ENCODE measurements at places on chromosomes 11 and 22.

DNA sequence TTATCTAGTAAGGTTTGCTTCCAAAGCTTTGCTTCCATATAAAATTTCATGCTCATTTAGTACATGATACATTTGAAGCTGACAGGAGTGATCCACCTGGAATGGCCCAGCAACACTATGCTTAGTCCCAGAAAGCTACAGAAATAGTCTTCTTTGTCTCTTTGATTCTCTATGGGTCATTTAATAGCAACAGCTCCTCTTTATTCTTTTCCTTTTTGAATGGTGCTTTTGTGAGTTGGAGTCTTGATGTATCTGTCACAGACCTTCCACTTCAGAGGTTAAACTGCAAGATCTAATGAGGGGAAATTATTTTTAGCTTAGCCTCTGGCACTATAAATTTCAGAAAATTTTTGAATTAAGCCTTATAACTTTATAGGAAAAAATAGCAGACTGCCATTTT, 509.5 kb downstream of the KCNA4 start:
- no peak for DNase-seq

GRCh38 chr11:62880231-62880802, 379 bp upstream of the SLC3A2 start:
- DNase-seq: no peak

GRCh38 chr22:49979587-49980264, 19.2 kb downstream of the PIM3 start:
- peak; percentile 41 for DNase-seq

- DNase-seq: no peak
These were observed 533.3 kb downstream of the OPCML start for GRCh38 chr11:132999031-132999430.

DNA sequence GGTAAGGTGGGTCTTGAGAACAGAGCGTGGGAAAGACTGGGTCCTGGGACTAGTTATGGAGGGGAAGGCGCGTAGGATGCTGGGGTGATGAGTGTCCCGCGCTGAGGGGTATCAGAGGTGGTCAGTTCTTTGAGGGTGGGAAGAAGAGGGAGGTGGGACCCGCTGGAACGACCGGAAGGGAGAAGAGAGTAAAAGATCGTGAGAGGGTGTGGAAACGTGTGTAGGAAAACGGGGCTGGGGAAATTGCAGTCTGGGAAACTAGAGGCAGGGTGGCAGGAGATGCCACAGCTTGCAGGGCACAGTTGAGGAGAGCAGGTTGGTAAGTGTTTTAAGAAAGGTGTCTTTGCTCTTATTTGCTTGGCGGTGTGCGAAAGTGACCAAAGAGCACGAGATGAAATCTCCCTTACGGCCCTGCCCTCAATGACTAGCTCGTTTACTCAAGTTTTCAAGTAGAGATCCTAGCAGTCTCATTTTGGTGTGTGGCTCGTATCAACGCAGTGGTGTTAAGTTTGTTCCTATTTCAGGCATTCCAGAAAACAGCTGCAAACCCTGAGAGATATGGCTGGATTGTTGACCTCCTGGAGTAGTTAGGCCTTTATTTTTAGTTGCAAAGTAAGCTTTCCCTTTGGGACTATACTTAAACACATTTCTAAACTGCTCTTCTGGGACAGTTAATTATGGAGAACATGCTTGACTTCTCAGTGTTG, 615 bp downstream of the STT3A start:
- peak; percentile 24 for DNase-seq

DNA sequence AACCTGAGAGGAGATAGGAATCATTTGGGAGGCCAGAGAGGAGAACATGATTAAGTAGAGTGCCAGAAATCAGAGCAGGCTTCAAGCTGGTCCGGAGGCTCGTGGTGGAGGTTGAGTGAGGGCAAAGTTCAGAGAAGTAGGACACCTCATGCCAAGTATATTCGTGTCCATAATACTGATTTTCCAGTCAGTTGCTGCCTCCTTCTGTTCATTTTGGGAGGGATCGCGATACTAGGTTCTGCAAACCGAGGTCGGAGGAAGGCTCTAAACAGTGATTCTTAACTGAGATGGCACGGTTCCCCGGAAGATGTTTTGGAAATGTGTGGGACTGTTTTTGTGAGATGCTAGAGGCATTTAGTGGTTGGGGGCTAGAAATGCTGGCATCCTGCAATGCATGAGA, 13.6 kb upstream of the CD3E start:
- no peak for DNase-seq

GRCh38 chr22:33873666-33874065, 46.6 kb downstream of the LARGE1 start:
- no peak for DNase-seq

DNA sequence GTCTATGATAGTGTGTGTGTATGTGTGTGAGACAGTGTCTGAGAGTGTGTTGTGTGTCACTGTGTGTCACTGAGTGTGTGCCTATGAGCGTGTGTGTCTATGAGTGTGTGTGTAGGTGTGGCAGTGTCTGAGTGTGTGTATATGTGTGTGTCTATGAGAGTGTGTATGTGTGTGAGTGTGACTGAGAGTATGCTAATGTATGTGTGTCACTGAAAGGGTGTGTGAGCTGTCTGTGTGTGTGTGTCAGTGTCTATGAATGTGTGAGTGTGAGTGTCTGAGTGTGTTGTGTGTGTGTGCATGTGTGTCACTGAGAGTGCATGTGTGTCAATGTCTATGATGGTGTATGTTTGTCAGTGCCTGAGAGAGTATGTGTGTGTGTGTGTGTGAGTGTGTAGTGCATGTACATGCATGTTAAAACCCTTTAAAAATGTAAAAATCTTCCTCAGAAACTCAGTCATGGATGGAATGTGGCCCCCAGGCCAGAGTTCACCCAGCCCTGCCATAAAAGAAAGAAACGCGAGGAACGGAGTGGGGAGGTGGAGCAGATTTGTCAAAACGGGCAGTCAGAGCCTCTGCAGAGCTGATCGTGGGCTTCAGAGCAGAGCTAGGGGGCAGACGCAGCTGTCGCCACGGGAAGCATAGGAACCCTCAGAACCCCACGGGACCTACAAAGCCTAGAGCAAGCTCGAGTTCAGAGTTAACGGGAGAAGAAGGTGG, 218.8 kb downstream of the CTTN start:
- DNase-seq: no peak

DNA sequence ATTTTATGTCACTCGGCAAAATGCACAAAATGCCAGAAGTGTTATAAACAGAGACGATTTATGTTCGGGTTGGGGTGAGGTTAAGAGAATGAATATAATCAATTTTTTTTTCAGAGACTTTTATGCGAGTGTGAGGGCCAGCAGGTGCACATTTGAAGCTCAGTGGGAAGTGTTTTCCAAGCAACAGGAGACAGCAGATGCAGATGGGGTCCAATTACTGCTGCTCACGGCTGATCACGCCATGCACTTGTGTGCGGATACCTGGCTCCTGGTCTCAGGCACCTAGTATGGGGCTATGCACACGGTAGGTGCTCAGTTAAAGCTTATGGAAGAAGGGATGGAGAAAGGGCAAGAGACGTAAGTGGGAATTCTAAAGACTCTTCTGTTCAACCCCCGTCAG, 249.1 kb downstream of the MIAT start:
- no peak for DNase-seq

DNA sequence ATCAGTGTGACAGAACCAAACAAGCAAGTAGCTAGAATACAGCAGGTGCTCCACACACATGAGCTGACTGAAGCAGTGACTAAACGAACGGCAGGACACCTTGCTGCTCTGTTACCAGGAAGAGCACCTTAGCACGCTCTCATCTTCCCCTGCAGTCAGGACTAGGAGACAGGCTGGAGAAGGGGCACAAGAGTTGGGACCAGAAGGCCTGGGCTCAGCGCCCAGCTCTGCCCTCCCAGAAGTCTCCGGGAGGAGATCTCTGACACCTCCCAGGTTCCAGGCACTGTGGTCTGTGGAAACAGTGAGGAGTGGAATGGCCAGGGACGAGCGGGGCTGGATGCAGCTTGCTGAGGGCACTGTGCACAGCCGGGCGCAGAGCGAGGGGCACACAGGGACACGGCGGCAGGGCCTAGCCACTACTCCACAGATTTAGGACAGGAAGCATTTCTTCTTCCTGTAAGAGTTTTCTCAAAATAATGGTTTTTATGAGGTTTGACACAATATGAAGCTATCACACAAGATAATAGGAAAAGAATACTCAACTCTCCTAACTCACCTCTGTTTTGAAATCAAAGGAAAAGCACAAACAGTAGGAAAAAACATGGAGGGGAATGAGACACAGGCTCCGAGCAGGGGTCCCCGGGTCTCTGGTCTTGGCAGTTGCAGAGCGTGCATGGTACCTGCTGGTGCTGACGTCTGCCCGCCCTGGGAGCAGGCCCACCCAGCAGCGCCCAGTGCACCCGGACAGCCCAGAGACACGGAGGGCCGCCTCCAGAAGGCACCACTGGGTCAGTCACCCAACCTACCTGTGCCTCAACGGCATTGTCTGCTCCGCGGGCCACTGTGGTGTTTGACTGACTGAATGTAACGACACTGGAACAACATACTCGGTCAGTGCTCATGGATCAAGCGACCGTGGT, 67.6 kb downstream of the NCAPD3 start:
- no peak for DNase-seq

GRCh38 chr11:10666556-10667520, 26.7 kb downstream of the IRAG1 start:
- no peak for DNase-seq

- no peak for DNase-seq
These were observed 741.7 kb downstream of the NELL1 start for GRCh38 chr11:21411104-21411503.

GRCh38 chr11:18986744-18987143, 47.5 kb upstream of the MRGPRX1 start:
- DNase-seq: no peak

GRCh38 chr11:111932611-111932950, 4.6 kb upstream of the DIXDC1 start:
- no peak for DNase-seq

- no peak for DNase-seq
These were observed 14.5 kb downstream of the LRRC32 start for GRCh38 chr11:76656050-76656531.

DNA sequence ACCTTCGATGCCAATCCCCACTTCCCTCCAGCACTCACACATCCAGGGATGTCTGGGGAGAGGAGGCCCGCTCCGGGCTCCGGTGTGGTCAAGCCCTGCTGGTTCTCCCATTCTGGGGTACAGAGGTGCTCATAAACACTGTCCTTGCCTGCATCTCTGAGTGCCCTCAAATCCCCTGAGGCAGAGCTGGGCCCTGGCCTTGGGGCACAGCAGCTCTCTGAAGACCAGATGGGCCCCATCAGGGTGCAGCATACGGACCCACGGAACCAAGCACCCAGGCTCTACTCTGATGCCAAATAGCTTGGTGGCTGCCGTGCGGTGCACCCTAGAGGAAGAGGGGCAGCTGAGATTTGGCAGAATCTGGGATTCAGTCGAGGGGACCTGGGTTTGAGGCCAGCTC, 35.7 kb upstream of the NNMT start:
- DNase-seq: no peak

- DNase-seq: no peak
These were observed 70.8 kb downstream of the CDKN1C start for GRCh38 chr11:2814751-2815150.

GRCh38 chr11:61158691-61159381, 2.4 kb downstream of the VPS37C start:
- no peak for DNase-seq

DNA sequence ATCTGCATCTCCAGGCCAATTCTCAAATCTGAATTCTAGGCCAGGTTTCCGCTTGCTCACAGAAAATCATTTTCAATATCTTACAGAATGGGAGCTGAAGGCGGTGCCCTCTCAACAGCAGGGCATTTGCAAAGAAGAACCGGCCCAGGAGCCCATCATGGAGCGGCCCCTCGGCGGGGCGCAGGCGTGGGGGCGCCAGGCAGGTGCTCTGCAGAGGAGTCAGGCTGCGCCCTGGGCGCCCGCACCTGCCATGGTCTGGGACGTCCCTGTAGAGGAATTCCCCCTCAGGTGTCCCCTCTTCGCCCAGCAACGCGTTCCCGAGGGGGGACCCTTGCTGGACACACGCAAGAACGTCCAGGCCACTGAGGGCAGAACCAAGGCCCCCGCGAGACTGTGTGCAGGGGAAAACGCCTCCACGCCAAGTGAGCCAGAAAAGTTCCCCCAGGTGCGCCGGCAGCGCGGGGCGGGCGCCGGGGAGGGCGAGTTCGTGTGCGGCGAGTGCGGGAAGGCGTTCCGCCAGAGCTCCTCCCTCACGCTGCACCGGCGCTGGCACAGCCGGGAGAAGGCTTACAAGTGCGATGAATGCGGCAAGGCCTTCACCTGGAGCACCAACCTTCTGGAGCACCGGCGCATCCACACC, 11.5 kb downstream of the ZNF74 start:
- no peak for DNase-seq

DNA sequence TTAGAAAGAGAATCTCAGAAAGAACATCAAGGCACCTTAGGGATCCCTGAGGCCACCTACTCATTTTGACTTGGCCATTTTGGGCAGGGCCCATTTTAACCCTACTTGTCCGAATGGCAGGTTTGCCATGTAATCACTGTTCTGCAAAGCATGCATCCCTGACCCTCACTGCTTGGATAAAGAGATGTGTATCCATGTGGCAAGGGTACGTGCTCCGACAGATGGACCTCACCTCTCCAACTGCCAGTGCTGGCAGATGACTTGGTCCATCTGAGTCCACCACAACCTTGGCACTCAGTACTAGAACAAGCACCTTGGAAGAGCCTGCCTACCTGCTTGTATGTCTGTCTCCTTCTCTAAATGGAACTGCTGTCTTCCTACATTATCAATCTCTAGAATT, 139.4 kb downstream of the SPATA19 start:
- no peak for DNase-seq

GRCh38 chr11:30006876-30007275, 10.0 kb downstream of the KCNA4 start:
- DNase-seq: no peak

- DNase-seq: no peak
These were observed 21.8 kb upstream of the UPK3A start for GRCh38 chr22:45262931-45263462.

DNA sequence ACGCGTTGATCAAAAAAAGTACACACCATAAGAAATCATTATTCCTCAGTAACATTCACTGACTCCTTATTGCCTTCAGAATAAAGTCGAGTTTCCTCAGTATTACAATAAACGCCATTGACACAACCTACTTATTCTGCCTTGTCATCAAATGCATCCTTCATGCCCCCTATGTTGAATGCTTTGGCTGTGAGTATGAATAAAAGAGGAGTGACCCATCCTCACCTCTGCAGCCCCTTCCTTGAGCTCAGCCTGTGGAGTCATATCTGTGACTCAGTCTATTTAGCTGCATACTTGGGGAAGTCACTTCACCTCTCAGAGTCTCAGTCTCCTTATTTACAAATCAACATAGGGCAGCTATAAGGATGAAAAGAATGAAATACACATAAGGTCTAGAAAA, 65.1 kb downstream of the USP35 start:
- DNase-seq: peak; percentile 46

DNA sequence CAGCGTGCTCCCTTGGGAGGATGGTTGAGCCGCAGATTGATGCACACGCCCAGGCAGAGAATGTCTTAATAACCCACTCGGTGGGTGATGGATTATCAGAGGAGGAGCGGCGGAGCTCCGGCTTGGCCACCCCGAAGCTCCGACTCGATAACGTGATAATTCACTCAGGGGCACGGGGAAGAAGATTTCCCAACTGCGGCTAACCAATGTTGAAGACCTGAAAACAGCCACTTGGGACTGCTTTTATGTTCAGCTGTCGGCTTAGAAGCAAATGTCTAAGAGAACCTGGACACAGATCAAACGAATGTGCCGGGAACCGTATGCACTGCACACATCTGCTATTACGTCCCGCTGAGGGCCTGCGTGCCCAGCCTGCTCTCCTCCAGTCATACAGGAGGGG, 206.8 kb upstream of the CADM1 start:
- DNase-seq: no peak
